ENCODE measurements at places on chromosomes 4 and X.
A peak's percentile ranks its signal among the peaks of the same experiment; 100 is the strongest.

GRCh38 chr4:25694466-25694865 lies 38.8 kb downstream of the SLC34A2 start:
- DNase-seq = no peak

- no peak for DNase-seq
Observed at GRCh38 chr4:60463857-60464502, 736.1 kb upstream of the ADGRL3 start.

DNA sequence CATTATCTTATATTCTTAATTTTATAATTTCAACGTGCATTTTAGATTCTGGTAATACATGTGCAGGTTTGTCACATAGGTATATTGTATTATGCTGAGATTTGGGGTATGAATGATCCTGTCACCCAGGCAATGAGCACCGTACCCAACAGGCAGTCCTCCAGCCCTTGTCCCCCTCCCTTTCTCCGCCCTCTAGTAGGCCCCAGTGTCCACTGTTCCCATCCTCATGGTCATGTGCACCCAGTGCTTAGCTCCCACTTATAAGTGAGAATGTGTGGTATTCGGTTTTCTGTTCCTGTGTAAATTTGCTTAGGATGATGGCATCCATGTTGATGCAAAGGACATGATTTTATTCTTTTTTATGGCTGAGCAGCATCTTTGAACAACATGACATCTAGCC lies 70.6 kb downstream of the RNF150 start:
- no peak for DNase-seq

- no peak for DNase-seq
Observed at GRCh38 chr4:82638479-82638878, 76.7 kb upstream of the TMEM150C start.

- DNase-seq = no peak
Observed at GRCh38 chr4:7256984-7257810, 64.9 kb downstream of the SORCS2 start.

DNA sequence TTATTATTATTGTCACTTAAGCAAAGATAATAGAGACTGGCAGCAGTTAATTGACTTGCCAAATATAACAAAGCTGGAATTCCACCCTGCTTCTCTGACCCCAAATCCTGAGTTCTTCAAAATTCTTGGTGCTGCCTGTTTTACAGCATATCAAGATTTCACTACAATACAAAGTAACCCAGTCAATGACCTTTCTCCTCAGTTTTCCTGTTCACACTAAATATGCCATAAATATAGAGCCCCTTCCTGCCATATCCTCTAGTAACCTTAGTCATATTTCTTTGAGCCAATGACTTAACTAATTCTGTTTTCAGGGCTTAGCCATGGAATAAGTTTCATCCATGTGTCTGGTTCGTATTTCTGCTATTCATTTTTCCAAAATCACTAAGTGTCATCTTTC lies 315.3 kb upstream of the HS3ST1 start:
- no peak for DNase-seq

DNA sequence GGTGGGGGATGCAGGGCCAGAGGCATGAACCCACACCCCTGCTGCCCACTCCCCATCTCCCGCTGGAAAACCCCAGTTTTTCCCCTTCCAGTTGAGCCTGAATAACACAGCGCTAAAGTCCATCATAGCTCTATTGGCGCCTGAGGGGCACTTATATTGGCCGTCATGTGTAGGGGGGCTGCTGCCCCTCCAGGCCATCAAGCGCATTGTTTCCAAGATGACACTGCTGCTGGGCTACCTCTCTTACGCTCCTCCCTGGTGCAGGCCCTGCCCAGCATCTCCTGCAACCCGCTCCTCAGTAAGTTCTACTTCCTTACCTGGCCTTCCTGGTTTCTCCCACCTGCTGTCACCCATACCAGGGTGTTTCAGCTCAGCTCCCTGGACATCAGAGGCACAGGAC lies 205.0 kb upstream of the RPL34 start:
- DNase-seq = no peak

- DNase-seq = no peak
Observed at GRCh38 chr4:102193145-102193544, 152.1 kb downstream of the SLC39A8 start.

DNA sequence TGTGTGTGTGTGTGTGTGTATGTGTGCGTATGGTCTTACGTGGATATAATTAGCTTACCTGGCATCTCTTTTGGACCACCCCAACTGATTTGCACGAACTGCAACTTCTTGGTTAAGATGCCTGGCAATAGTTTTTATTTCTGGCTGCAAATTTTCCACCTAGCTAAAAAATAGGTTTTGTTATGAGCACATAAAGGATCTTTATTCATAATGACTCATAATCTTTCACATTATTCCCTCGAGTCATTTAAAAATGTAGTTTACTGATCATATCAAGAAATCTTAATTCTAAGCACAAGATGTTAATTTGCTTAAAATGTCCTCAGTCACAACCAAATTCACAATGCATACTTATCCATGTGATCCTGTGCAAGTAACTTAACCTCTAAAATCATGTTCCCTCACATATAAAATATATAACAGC lies 1.5 kb downstream of the COX18 start:
- no peak for DNase-seq

GRCh38 chr4:77154065-77154464 lies 2.9 kb upstream of the CCNG2 start:
- DNase-seq = no peak

- DNase-seq = no peak
Observed at GRCh38 chr4:5711479-5712184, 631 bp downstream of the EVC start.

GRCh38 chr4:71110499-71110898 lies 117.0 kb downstream of the DCK start:
- no peak for DNase-seq

- DNase-seq = no peak
Observed at GRCh38 chrX:53126377-53126776, 32.4 kb downstream of the KANTR start.

DNA sequence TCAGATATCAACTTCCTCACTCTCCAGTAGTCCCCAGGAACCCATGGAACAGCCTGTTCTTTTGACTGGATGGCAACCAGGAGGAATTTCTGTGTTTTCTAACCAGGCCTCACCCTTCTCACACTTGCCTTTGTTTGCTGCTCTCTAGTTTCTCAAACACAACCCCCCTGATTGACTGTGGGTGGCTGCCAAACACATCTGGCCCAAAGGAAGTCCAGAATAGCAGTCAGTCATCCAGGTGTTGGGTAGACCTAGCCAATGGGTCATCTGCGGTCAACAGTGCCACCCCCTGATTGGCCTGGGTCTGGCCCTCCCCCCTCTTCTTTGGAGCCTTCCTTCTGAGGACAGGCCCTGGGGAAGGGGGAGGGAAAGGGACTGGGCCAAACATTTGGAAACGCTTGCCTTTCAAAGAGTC lies 53.7 kb downstream of the MSX1 start:
- no peak for DNase-seq

GRCh38 chr4:52755426-52755825 lies 4.2 kb upstream of the ERVMER34-1 start:
- DNase-seq = no peak

DNA sequence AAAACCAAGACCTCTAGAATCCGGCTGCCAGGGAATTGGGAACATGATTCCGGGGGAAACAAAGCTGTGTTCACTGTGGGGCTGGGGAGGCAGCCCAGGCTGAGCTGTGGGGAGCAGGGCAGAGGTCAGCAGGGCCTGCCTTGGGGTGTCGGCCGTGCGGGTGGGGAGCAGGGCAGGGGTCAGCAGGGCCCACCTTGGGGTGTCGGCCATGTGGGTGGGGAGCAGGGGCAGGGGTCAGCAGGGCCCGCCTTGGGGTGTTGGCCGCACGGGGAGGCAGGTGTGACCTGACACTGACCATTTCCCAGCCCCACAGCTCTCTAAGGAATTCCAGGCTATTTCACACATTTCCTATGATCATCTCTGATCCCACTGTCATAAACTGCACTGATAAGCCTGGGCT lies 45.6 kb upstream of the CPLX1 start:
- no peak for DNase-seq

GRCh38 chrX:120536061-120536460 lies 24.7 kb downstream of the CUL4B start:
- no peak for DNase-seq

- DNase-seq = no peak
Observed at GRCh38 chr4:7399440-7400234, 35.1 kb downstream of the PSAPL1 start.

DNA sequence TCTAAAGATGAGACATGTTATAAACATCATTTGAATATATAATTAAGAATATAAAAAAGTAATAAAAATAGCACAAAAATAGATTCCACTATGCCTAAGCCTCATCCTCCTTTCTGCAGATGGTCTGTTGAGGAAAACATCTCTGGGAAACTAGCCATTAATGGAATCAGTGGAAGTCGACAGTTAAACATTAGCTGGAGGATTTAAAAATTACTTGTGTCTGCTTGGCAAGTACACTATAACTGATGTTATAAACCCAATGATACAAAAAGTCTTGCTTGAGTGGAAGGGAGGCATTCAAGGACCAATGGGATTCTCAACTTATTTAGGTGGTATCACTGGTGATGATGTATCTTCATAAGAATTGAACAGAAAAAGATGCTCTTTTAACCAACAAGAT lies 1598.3 kb downstream of the PCDH18 start:
- no peak for DNase-seq

GRCh38 chr4:38509551-38509950 lies 154.4 kb upstream of the KLF3 start:
- DNase-seq = no peak

- no peak for DNase-seq
Observed at GRCh38 chr4:76780781-76781697, 116.9 kb downstream of the SOWAHB start.

- no peak for DNase-seq
Observed at GRCh38 chr4:154720123-154720522, 23.7 kb upstream of the LRAT start.

DNA sequence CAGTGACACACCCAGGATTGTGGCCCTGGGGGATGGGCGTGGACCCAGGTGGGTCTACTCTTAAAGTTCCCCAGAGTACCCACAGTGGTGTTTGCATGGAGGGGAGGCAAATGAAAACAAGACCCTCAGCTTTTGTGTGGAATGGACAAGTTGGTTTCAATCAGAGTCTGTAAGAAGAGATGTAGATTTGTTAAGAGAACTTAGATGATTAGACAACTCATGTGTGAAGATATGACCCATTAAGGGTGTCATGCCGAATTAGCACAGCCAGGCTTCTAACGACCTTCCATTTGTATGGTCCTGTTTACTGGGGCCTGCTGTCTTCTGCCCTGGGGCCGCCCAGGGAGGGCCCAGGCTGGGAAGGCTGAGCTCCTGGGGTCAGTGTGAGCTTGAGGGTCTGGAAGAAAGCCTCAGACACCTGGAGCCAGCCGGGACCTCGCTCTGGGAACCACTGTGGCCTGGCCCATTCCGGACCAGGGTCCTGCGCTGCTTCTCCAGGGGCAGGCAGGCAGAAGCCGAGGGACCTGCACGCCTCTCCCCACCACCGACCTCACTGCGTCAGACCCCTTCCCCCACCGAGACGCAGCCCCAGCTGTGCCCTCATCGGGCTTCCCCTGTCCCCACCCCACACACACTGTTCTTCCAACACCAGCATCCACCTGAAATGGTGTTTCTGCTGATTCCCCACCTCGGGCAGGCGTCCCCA lies 20.4 kb downstream of the UVSSA start:
- DNase-seq = no peak

- no peak for DNase-seq
Observed at GRCh38 chrX:11445540-11445939, 152.3 kb downstream of the AMELX start.

GRCh38 chrX:40267334-40268187 lies 169.8 kb upstream of the BCOR start:
- DNase-seq = no peak

DNA sequence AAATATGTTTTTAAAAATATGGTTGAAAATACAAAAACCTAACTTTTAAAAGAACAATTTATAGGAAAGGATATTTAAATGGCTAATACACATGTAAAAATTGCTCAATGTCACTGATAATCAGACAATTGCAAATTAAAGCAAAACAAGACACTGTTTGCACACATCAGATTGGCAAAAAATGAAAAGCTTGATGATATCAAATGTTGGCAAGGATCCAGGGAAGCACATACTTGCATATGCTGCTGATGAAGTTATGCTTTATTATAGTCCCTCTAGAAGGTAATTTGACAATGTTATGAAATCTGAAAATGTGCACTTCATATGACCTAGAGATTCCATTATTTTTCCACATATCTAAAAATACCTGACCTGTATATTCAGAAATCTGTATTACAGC lies 45.7 kb upstream of the EPGN start:
- DNase-seq = no peak

GRCh38 chrX:114049063-114049462 lies 534.8 kb upstream of the HTR2C start:
- no peak for DNase-seq

GRCh38 chr4:24067367-24068193 lies 177.7 kb upstream of the PPARGC1A start:
- peak; percentile 12 for DNase-seq

DNA sequence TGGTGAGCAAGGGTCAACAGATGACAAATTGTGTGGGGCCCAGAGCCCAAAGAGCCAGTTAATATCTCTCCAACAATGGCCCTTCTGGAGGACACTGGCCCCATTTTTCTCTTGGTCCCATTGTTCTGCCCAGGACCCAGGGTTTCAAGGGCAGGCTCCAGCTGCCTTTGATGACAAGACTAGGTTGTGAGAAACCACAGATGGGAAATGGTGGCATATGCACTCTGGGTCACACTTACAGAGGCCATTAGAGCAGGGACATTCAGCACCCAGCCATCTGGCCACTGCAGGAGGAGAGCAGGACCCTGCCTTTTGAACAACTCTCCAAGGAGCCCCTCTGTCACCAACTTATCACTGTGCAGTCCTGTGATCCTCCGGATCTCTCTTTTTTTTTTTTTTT lies 49.7 kb upstream of the KIAA1210 start:
- DNase-seq = no peak

DNA sequence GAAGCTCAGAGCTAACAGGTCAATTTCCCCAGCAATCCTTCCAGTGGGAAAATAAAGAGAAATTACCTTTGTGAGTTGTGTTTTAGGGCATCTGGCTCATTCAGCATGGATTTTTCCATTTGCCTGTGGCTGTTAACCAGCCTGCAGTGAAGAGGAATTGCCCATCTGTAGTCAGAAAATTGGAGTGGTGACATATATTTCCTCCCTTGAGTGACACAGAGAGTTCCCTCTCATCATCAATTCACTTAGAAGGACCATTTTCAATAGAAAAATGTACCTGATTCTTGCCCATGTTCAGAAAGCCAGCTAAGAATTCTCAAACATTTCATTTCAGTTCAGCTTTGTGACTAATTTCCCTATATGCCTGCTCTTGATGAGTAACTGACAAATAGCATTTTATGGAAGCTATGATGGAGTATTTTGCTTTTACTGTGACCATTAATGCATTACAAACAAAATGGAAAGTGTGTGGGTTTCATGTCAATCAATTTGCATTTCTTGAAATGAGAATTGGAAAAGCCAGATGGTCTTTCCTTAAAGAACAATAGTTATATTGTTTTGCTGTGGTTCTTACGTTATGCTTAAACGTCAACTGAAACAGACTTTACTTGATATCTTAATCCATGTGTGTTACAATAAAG lies 155.8 kb downstream of the NWD2 start:
- no peak for DNase-seq

GRCh38 chr4:111986095-111986494 lies 159.2 kb upstream of the FAM241A start:
- DNase-seq = no peak

- no peak for DNase-seq
Observed at GRCh38 chr4:67436742-67437141, 108.6 kb downstream of the CENPC start.

GRCh38 chr4:135741583-135741982 lies 1540.0 kb upstream of the PABPC4L start:
- no peak for DNase-seq

All from NCI-H2081 (cell line).